ENCODE measurements at places on chromosomes 13 and 19.

- DNase-seq, result no peak
These were observed 139.3 kb downstream of the IRS2 start for GRCh38 chr13:109647053-109647452.

DNA sequence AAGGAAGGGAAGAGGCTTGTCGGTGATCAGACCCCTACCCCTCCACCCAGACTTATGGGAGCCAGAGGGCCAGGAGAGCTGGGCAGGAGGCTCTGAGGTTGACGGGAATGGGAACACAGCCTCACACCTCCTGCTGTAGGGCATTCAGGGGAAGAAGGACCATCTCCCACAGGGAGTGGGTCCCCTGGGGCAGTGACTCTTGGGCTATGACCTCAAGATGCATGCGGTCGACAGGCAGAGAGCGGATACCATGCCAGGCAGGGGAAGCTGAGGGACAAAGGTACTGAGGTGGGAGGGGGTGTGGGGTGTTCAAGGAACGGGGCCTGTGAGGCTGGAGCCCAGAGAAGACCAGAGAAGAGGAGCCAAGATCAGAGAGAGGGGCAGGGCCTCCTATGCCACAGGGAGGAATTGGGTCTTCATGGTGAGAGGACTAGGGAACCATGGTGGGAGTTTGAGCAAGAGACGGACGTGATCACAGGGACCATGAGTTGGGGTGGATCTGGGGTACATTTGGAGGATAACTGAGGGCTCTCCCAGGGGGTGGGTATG, 4.6 kb upstream of the TCF3 start:
- no peak for DNase-seq

DNA sequence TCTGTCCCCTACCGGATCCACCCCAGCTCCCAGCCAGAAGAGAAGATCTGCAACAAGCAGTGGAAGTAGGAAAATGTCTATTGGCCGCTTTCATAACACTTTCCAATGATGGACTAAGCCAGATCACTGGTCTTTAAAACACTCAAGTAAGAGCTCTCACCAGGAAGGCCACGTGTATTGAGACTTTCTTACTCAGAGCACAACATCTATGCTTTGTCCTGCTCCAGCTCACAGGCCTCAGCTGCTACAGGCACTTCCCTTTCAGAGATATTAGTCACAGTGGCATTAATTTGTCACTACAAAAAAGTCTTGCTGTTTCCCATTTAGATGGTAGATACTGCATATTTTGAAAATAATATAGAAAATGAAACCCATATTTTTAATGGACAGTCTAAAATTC, 164.2 kb downstream of the ABCC4 start:
- no peak for DNase-seq

- DNase-seq, result no peak
These were observed 47.8 kb downstream of the KLF5 start for GRCh38 chr13:73106513-73107178.

- no peak for DNase-seq
These were observed 22.0 kb downstream of the VWA8 start for GRCh38 chr13:41938918-41939317.

DNA sequence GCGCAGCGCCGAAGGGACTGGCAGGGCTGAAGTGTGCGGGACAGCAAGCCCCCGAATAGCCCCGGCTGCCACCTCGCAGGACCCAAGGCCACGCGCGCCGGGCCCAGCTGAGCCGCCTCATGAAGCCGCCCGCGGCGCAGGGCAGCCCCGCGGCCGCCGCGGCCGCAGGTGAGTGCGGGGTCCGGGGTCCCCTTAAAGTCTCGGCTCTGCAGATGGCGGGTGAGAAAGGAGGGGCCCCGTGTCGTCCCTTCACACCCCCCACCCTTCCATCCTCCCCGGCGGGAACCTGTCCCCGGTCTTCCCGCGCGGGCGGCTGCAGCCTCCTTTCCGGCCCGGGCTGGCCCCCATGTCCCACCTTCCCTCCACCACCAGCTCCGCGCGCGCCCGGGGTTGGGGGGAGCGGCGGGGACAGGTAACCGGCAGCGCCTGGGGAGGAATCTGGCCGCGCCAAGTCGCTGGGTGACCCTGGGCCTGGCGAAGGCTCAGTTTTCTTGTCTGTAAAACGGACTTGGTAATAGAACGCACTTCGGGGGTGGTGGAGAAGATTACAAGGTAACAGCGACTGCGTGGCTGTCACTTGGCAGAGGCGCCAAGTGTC, 338 bp downstream of the RGCC start:
- DNase-seq, result no peak

DNA sequence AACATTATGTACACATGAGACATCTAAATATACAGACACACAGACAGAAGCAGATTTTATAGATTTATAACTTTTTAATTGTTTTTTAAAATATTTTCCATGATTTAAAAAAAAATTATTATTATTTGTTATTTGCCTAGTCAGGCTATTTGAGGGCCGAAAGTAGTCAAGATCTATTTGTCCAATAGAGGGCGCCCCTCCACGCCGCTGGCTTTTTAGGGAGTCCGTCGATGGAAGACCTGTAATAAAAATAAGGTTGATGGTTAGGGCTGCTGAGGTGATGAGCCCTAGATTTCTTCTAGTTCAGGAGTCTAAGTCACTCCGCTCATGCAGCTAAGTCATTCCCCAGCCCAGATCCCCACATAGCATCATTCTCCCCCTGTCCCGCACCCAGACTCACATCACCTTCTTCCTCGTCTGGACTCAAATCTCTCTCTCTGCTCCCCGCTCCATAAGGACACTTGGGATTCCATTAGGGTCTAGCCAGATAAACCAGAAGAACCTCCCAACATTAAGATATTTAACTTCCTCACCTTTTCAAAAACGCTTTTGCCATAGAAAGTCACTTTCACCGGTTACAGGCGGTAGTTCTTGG, 33.9 kb upstream of the CEACAM21 start:
- DNase-seq, result peak; percentile 65

- no peak for DNase-seq
These were observed 47.0 kb downstream of the CBY2 start for GRCh38 chr13:45748941-45749759.

DNA sequence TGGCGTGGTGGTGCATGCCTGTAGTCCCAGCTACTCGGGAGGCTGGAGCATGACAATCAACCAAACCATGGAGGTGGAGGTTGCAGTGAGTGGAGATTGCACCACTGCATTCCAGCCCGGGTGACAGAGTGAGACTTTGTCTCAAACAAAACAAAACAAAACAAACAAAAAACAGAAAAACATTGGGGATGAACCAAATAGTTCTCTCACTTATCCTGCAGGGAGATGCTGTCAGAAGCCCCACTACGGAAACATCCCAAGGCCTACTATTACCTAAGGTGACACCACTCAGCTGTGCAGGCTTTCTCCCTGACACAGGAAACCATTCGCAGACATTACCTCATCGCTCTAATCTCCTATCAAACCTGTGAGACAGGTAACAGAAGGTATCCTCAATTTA, 113.5 kb downstream of the FOXO1 start:
- no peak for DNase-seq

GRCh38 chr19:7417671-7418324, 69.1 kb downstream of the ARHGEF18 start:
- no peak for DNase-seq

GRCh38 chr13:88472316-88472715, 801.1 kb downstream of the SLITRK5 start:
- DNase-seq, result no peak

DNA sequence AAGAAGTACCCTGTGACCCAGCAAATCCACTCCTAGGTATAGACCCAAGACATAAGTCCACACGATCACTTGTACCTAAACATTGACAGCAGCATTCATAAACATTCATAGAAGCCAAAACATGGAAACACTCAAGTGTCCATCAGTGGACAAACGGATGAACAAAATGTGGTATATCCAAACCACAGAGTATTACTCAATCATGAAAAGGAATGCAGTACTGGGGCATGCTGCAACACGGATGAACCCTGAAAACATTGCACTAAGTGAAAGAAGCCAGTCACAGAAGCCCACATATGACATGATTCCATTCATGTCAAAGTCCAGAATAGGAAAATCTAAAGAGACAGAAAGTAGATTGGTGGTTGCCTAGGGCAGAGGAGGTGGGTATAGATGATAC, 22.8 kb upstream of the CCNE1 start:
- no peak for DNase-seq

- no peak for DNase-seq
These were observed 81.8 kb upstream of the GJB6 start for GRCh38 chr13:20313896-20314295.

- no peak for DNase-seq
These were observed 616.4 kb downstream of the EFNB2 start for GRCh38 chr13:105918842-105919741.

GRCh38 chr13:39536274-39536673, 66.7 kb downstream of the LHFPL6 start:
- DNase-seq, result no peak

DNA sequence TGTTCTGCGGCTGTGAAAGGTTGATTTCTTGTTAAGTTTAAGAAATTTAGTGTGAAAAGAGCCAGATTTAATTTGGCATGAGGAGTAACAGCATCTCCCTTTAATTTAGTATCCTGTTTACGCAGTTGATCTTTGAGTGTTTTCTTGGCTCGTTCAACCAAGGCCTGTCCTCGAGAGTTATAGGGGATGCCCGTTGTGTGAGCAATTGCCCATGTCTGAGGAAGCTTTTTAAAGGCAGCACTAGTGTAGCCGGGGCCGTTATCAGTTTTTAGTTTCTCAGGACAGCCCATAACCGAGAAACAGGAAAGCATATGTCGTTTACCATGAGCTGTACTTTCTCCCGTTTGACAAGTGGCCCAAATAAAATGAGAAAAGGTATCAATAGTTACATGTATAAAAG, 47.5 kb upstream of the ZNF43 start:
- no peak for DNase-seq

DNA sequence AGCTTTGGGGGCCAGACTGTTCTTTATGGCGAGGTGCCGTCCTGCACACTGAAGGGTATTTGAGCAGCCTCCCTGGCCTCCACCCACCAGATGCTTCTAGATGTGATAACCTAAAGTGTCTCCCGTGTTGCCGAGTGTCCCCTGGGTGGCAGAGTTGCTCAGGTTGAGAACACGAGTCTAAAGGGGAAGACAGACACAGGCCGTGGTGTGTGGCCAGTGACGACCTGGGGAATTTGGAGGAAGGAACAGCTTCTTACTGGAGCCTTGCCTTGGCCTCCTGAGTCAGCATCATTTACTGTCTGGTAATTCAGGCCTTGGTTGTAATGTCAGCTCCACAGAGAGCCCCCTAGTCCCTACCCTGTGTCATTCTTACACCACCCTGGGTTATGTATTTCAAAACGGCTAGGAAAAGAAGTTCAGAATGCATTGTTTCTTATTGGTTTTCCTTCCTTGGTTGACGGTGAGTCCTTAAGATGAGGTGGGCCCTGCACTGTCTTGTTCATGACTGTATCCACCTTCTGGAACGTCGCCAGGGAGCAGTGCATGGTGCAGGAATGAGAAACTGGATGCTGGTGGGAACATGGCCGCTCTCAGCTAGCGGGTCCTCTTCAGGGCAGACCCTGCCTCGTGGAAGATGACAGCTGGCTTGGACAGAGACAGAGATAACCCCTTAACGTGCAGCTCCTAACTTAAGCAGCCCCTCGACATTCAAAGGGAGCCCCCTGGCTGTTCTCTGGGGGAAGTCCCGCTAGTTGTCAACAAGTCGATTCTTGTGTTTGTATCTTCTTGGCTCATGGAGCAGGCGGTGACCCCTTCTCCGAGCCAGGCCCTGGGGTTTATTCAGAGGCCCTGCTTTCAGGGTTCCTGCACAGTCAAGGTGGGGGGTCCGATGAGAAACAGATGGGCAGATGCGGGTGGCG, 7.2 kb downstream of the SIN3B start:
- no peak for DNase-seq

DNA sequence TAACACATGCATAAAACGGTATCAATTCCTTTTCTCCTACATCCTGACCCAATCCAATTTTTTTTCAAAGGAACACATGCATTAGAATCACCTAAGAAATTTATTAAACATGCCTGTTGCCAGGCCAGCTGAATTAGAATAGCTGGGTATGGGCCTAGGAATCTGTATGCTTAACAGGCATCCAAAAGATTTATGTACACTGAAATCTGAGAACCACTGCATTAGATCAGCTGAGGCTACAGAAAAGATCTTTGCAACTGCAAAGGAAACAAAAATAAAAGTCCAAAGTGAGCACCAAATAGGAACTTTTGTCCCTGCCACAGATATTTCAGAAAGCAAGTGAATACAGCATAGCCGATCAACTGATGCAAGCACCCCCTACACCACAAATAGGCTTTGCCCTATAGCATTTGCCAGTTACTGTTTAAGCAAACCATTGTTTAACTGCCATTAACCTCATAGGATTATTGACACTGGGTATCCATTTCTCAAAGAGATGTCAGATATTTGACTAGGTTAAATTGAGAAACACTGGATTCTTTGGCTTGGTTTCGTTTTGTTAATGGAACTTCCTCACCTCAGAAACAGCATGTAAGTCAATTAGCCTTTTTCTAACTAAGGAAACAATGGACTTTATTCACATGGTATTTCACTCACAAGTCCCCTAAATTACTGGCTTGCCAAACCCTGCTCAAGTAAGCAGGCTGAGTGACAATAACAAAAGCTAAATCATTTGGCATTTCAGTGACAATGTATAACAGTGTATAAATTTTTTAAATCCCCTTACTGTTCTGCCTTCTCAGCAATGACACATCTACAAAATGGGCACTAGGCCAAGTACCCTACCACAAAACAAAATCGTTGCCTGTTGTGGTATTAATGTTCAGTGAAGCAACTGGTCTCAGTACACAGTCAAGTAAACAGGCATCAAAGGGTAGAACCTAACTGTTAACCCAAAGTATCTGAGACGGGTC, 67.8 kb downstream of the SUCLA2 start:
- DNase-seq, result no peak

GRCh38 chr13:100473501-100474044, 115.0 kb downstream of the GGACT start:
- DNase-seq, result no peak

GRCh38 chr19:46049597-46049996, 8.8 kb upstream of the IGFL4 start:
- DNase-seq, result no peak

GRCh38 chr19:57708641-57709361, at the start of gene ZNF154:
Gene ZNF154, minus strand, starts transcription at chr19:57709204. Its CDS starts 233 bp downstream, at chr19:57708971.
- peak; percentile 4 for DNase-seq

DNA sequence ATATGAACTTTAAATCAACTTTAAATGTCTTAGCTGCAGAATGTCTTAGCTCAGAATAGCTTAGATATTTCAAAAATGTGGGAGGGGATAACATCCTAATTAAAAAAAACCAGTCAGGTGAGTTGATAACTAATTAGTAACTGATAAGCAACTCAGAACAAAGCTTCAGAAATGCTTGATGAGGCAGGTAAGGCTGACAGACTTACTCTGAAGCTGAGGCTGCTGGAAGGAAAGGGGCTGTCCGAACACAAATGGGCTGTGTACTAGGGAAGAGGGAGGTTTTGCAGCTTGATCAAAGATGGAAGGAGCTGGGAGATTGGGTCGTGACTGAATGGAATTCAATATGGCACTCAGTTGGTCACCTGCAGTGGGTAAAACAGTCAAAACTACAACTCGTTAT, 91.2 kb upstream of the FBXL3 start:
- no peak for DNase-seq

DNA sequence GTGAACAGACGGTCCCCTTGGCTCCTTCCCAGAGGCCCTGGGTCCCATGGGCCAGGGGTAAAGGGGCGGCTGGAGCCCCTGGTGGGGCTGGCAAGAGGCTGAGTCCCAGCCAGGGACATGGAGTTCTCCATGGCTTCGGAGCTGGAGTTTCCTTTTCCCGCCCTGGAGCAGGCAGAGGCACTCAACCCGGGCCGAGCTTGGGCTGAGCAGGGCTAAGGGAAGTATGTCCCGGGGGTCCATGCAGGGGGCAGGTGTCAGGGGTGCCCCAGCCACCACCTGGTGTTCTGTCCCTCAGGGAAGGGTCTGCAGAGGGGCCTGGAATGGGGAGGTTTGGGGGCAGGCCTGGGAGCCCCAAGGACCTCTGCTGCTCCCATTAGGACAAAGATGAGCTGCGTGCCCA, 54.0 kb upstream of the TPM4 start:
- no peak for DNase-seq

Data from stimulated activated CD8-positive, alpha-beta memory T cell treated with anti-CD3 and anti-CD28 coated beads, Interleukin-4, amount 100 ng/mL, for 24 hours (primary cell).